ENCODE measurements at places on chromosomes 3 and 15. TPM values are rescaled to one million over a fixed set of nuclear protein-coding genes. Genes with fewer than 3 reads are reported as not detected.
A peak's percentile ranks its signal among the peaks of the same experiment; 100 is the strongest.

- H3K36me3 ChIP-seq: peaks cover 8% of the 10 kb centered on the region
- peaks cover 42% of the 10 kb centered on the region for H3K4me1 ChIP-seq
- no peaks in the 10 kb centered on the region for H3K27me3 ChIP-seq
- no peak overlapping the region for H3K4me3 ChIP-seq
These were observed 20.9 kb downstream of the OSBPL10 start for GRCh38 chr3:31959951-31960792.

RTP3 gene
- not detected for total RNA-seq

GRCh38 chr15:28023422-28023821 is 75.7 kb downstream of the OCA2 start:
- H3K4me3 ChIP-seq: no peak overlapping the region
- peaks cover 11% of the 10 kb centered on the region for H3K27me3 ChIP-seq

GRCh38 chr3:71129611-71130431 is 453.7 kb downstream of the FOXP1 start:
- peak overlapping the region; percentile 95 for H3K27ac ChIP-seq
- no peak for DNase-seq
- H3K4me3 ChIP-seq: peak overlapping the region; percentile 90
- peaks cover 2% of the 10 kb centered on the region for H3K27me3 ChIP-seq
- no peaks in the 10 kb centered on the region for H3K36me3 ChIP-seq

MOBP gene
- not detected for total RNA-seq

GPR156 gene
- total RNA-seq: 0.21 TPM

PDZRN3 gene
- total RNA-seq: 1.3 TPM

CFAP91 gene
- total RNA-seq: 0.23 TPM

TMEM45A gene
- total RNA-seq: 7.6 TPM

- H3K4me3 ChIP-seq: no peak overlapping the region
- DNase-seq: no peak
- no peak overlapping the region for H3K27ac ChIP-seq
- H3K36me3 ChIP-seq: peaks cover 4% of the 10 kb centered on the region
- H3K27me3 ChIP-seq: peaks cover 3% of the 10 kb centered on the region
These were observed 6.1 kb downstream of the FXR1 start for GRCh38 chr3:180918542-180918941.

DNA sequence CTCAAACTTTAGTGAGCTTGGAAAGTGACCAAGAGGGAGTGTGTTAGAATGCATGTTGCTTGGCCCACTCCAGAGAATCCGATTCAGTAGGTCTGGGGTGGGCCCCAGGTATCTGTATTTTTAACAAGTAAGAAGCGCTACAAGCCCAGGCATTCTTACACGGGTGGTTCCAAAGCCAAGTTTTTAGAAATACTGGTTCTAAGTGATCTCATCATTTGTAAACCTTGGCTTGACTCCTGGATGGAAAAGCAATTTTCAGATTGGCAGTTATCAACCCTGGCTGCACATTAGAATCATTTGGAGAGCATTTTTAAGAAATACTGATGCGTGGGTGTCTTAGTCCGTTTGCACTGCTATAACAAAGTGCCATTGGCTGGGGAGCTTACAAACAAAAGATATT is 27.3 kb upstream of the ST8SIA2 start:
- peaks cover 4% of the 10 kb centered on the region for H3K4me1 ChIP-seq
- no peaks in the 10 kb centered on the region for H3K36me3 ChIP-seq
- DNase-seq: no peak
- no peak overlapping the region for H3K27ac ChIP-seq
- H3K27me3 ChIP-seq: peaks cover 2% of the 10 kb centered on the region

DNA sequence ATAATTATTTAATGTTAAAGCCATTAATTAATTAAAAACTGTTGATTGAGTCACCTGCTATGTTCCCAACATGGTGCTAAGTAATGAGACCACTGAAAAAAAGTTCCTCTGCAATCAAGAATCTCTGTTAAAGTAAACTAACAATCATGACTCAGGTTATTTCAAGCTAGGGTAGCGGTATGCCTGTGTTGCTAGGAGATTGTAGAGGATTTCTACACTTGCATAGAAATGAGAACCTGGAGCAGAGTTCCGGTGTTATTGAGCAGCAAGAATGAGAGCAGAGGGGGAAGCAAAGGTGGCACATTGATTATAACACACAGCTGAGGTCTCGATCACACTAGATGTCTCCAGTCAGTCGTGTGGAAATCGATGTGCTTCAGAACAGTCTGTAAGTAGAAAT is 41.4 kb downstream of the C3orf85 start:
- H3K36me3 ChIP-seq: no peaks in the 10 kb centered on the region
- peaks cover 2% of the 10 kb centered on the region for H3K27me3 ChIP-seq
- H3K4me1 ChIP-seq: no peaks in the 10 kb centered on the region
- no peak for DNase-seq
- no peak overlapping the region for H3K4me3 ChIP-seq
- no peak overlapping the region for H3K27ac ChIP-seq

- H3K4me1 ChIP-seq: no peaks in the 10 kb centered on the region
- no peak for DNase-seq
- no peaks in the 10 kb centered on the region for H3K27me3 ChIP-seq
These were observed 619.8 kb upstream of the ZNF717 start for GRCh38 chr3:76405196-76405595.

GRCh38 chr3:47491777-47492176 is 16.0 kb upstream of the SCAP start:
- no peaks in the 10 kb centered on the region for H3K27me3 ChIP-seq
- H3K36me3 ChIP-seq: peaks cover 19% of the 10 kb centered on the region
- H3K4me1 ChIP-seq: no peaks in the 10 kb centered on the region
- no peak overlapping the region for H3K4me3 ChIP-seq
- no peak for DNase-seq
- H3K27ac ChIP-seq: no peak overlapping the region

DNA sequence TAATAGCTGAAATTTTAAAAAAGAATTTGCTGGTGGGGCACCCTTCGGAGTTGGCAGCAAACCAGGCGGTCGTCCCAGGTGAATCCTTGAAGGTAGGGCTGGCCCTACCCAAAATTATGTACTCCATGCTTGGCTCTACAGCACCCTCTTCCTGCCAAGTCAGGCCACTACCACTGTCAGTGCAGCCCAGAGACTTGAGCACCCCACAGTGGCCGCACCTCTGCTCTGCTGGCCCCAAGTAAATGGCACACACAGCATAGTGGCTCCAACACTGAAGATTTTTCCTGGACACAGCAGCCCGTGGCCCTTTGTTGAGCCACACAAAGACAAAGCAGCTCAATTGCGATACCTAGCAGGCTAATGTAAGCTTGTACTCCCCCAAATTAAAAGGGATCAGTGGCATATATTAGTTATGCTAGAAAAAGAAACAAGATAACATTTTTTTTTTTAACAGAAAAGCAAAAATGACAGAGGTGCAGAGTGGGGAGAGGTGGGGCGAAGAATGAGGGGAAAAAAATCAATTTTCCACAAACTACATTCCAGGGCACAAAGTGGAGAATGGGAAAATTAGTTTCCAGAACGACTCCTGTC is 250.5 kb downstream of the UACA start:
- peaks cover 7% of the 10 kb centered on the region for H3K27me3 ChIP-seq
- DNase-seq: peak; percentile 38
- peaks cover 6% of the 10 kb centered on the region for H3K36me3 ChIP-seq
- peaks cover 12% of the 10 kb centered on the region for H3K4me1 ChIP-seq
- H3K4me3 ChIP-seq: no peak overlapping the region

CD200 gene
- total RNA-seq: 30.9 TPM

- no peak overlapping the region for H3K4me3 ChIP-seq
- H3K27ac ChIP-seq: no peak overlapping the region
- no peak for DNase-seq
- no peaks in the 10 kb centered on the region for H3K4me1 ChIP-seq
- H3K36me3 ChIP-seq: no peaks in the 10 kb centered on the region
- H3K27me3 ChIP-seq: no peaks in the 10 kb centered on the region
These were observed 69.1 kb downstream of the MB21D2 start for GRCh38 chr3:192848371-192849233.

EOGT gene
- total RNA-seq: 165 TPM

DNA sequence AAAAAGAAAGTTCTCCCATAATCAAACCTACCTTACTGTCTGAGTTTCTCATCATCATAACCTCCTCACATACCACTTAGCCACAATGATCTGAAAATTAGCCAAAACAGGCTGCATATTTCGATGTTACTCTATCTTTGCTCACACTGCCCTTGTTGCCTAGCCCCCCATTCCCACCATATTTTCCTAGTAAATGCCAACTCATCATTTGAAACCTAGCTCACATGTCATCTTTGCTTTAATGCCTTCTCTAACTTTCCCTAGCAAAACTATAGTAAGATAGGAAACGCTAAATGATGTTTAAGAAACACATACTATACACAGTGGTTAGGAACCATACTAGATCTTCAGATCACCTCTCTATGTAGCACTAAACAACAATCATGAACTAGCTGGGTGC is 64.9 kb downstream of the INO80 start:
- DNase-seq: no peak
- no peak overlapping the region for H3K27ac ChIP-seq
- no peaks in the 10 kb centered on the region for H3K4me1 ChIP-seq

- no peak overlapping the region for H3K4me3 ChIP-seq
- H3K27ac ChIP-seq: no peak overlapping the region
- DNase-seq: no peak
These were observed 242.1 kb upstream of the TLE3 start for GRCh38 chr15:70339571-70340493.

All from endothelial cell (in vitro differentiated cells).